ENCODE measurements at places on chromosomes 3 and 15. TPM values are rescaled to one million over a fixed set of nuclear protein-coding genes. Genes with fewer than 3 reads are reported as not detected.

Gene P3H2
- polyA plus RNA-seq = 57.2 TPM

Gene NFKBIZ
- polyA plus RNA-seq = 6.7 TPM

Gene UCN2
- polyA plus RNA-seq = not detected

Gene C15orf62
- polyA plus RNA-seq = 0.47 TPM

DNA sequence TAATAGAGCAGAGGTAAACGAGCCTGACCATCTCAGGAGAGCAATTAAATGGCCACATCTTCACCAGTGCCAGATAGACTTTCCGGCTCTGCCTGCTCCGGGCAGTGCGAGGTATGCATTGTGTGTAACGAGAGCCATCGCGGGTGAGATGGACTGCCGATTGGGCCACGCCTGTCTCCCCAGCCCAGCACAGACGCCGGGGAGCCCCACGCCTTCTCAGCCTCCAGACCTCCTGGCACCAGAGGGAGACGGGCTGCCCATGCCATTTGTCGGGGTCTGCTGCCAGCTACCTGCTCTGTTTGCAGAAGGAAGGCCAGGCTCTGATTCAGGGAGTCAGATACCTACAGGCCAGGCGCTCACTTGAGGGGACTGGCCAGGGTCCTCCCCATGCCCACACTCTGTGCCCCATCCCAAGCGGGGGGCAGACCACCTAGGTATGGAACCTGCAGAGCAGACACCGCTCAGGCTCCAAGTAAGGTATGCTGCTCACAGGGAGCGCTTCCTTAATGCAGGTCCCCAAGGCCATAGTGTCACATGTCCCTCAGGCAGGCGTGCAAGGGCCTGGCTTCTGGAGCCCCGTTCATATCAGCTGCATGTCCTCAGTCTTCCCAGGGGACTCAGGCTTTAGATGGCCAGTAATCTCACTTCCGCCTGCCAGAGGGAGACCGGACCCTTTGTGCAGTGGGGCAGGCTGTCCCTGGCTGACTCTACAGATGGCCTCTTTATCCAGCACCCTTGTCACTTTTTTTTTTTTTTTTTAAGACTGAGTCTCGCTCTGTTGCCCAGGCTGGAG is 62.2 kb downstream of the DNAJB8 start:
- DNase-seq = peak; percentile 46

Data from kidney (tissue), 22 donors.